ENCODE measurements at places on chromosomes 5 and 9.

- no peak for DNase-seq
Observed at GRCh38 chr9:126528915-126529314, 84.8 kb upstream of the LMX1B start.

DNA sequence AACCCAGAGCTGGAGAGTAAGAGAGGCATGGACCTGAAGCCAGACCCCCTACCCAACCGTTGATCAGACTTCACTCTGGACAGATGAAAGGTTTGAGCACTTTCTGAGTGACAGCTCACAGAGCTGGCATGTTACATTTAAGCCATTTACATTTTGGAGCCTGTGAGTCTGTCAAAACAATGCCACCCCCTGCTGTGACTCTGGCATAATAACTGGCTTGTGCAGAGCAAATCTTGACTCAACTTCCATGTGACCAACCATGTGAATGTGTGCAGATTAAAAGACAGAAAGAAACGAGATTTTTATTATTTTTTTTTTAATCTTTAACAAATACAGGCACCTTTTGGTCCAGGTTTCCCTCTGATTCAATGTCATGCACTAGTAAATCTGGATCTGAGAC, 48.5 kb downstream of the MFAP3 start:
- peak; percentile 17 for DNase-seq

DNA sequence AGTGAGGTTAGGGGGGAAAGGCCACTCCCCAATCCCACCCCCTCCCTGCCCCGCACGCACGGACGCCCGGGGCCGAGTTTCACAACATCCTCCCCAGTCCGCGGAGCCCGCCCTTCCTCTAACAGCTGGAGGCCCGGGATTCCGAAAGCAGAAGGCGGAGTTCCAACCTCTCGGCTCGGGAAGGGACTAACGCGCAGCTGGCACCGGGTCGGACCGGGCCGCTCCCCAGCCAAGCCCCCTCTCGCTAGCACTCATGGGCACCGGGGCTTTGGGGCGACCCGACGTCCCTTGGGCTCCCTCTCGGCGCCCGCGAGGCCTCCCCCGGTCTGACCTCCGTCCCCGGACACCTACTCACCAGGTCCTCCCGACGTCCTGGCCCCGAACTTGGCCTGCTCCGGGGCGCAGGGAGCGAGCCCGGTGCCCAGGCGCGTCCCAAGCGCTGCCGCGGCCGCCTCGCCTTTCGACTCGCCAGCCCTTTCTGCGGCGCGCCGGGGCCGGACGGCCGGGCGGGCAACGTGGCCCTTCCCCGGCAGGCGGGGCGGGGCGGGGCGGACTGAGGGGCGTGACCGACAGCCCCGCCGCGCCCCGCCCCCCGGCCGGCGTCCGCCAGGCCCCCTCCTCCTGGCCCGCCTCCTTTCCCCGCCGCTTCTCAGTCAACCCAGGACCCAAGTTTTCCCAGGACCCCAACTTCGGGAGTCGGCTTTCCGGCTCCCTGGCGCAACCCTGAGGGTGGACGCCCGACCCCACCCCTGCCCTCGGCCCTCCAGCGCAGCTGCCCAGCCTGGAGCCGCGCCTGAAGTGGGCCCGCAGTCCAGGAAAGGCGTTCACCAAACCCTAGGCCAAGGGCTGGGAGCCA, at the start of gene MGAT1:
Gene MGAT1, minus strand, starts transcription at position 482 of the 856 bp plus-strand sequence. CDS start 9,835 bp downstream, outside the sequence.
- peak; percentile 83 for DNase-seq

DNA sequence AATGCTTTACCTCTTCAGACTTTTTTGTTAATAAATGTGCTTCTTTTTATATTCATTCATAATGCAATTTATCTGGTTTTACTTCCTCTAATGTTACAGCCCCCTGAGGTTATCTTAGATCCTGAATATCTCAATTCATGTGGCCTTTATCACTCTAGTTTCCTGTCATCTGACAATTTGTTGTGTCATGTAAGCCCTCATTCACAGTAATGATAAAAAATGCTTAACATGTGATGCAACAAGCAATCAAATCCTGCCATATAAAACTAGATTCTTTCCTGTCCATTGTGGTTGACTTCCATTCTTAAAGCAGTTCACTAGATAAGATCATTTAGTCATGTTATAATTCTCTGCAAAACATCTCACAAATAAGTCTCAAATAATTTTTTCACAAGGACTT, 991.2 kb upstream of the ACO1 start:
- no peak for DNase-seq

DNA sequence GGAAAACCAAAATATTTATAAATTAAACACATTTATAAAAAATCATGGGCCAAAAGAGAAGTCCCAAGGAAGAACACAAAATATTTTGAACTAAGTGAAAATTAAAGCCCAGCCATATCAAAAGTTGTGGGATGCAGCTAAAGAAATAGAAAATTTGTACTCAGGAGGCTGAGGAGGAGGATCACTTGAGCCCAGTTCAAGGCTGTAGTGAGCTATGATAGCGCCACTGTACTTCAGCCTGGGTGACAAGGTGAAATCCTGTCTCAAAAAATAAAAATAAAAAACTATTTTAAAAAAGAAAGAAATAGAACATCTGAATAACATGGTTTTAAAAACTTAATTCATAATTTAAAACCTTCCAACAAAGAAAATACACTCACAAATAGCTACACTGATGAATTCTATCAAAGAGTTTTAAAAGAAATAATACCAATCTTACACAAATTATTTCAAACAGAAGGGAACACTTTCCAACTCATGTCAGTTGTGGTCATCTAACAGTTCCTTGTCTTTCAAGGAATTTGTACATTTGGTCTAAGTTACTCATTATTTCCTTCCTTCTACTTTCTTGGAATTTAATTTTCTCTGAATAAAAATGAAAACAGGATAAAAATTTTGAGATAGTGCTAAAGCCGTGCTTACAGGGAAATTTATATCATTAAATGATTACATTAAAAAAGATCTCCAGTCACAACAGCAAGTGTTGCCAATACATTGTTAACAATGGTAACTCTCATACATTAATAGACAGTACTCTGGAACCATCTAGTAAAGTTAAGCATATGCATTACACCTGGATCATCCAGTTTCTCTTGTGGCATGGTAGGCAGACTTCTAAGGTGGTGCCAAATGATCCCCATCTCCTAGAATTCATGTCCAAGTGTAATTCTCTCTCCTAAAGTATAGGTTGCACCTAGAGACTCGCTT, 17.8 kb downstream of the PTBP3 start:
- DNase-seq: no peak

- peak; percentile 23 for DNase-seq
Observed at GRCh38 chr5:31193591-31194467, at the start of gene CDH6. CDH6 (plus strand) TSS chr5:31193686; CDS start chr5:31267474, 73,788 bp downstream.

DNA sequence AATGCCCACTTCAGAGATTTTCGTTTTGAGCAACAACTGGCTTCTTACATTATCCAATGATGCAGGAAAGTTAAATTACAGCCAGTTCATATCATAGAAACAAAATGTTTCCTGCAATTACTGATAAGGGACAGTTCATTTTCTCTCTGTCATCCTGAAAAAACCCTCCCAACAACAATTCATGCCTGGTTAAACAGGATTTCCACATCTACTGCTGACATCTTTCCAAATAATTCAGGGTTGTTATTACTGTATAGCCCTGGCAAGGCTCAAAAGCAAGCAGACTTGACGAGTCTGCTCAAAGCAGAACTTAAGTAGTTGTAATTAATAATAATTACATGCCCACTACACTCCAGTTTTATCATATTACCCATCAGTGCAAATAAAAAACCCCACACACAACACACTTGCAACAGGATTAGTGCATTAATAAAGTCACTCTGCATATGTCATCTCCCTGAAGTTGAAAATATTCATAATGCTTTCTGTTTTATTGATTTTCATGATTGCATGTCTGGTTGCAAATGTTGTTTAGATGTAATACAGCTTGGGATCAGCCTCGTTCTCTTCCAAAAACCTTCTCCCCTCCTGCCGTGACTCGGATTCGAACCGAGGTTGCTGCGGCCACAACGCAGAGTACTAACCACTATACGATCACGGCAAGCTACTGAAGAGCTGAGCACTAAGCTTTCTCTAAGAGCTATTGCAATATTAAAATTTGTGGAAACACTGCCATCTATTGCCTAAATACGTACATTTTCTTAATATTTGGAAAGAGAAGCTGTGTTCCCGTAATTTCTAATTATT, 119.6 kb upstream of the NFIB start:
- peak; percentile 63 for DNase-seq

DNA sequence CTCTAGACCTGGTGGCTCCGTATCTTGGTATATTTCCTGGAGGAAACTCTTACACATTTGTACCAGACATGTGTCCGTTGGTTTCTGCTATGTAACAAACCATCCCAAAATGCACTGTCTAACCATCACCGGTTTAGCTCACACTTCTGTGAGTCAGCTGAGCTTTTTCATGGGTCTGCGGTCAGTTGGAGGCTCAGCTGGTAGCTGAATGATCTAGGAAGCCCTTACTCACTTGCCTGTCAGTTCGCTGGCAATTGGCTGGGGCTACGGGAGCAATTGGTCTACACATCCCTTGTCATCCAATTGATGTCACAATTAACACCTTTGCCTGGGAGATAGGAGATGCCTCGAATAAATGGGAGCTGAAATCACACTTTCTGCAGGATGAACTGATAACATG, 11.6 kb upstream of the WHRN start:
- peak; percentile 69 for DNase-seq

DNA sequence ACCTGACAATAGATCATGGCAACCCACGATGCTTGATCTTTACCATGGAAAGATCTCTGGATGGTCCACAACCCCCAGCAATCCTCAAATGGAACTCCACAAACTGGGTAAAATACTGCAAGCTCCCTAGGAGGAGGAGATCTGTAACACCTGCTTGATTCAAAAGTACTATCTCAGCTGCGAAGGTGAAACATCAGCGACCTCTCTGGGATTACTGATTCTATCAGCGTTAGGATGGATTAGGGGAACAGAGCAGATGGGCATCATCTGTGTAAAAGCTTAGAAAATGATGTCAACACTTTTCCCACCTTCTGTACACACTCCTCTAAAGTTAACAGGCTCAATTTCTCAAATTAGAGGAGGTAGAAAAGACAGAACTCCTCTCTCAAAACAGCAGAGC, 31.5 kb upstream of the TRPC7 start:
- no peak for DNase-seq

- peak; percentile 35 for DNase-seq
Observed at GRCh38 chr5:169173372-169173771, 127.6 kb downstream of the SLIT3 start.

DNA sequence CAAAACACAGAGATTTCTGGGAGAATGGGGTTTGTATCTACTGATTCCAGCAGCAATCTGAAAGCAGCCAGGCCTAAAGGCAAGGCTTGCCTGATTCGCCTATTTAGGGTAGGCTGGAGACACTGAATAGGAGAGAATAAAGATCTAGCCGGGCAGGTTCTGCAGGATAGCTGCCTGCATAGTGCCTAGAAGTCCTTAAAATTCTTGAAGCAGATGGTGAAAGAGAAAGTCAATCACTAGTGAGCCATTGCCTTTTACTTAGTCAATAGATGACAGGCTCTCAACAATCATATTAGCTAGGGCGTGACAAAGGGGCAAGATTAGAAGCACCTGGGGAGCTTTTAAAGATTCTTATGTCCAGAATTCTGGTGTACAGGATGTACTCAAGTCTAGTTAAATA, 522.7 kb downstream of the HTR1A start:
- no peak for DNase-seq

GRCh38 chr5:38651806-38652205, 95.4 kb upstream of the LIFR start:
- peak; percentile 55 for DNase-seq

GRCh38 chr5:1348986-1349245, 4.0 kb upstream of the CLPTM1L start:
- DNase-seq: no peak

DNA sequence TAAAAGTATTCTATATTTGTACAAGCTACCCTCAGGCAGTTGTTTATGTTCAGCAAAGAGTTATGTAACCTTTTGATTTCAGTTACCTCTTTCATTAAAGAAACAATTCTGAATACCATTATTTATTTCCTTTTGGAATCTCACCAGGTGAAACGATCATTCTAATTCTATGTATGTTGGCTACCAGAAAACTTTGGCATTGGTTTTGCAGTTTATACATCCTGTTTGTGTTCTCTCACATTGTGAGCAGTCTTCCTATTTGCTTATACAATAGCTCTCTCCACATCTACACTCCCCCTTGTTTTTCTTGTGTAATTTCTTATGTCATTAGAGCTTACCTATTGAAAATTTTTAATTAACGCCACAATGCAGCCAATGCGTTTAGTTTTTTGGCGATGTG, 276.0 kb upstream of the MPDZ start:
- DNase-seq: no peak

- peak; percentile 90 for DNase-seq
Observed at GRCh38 chr9:95143591-95144561, 173.6 kb downstream of the FANCC start.

DNA sequence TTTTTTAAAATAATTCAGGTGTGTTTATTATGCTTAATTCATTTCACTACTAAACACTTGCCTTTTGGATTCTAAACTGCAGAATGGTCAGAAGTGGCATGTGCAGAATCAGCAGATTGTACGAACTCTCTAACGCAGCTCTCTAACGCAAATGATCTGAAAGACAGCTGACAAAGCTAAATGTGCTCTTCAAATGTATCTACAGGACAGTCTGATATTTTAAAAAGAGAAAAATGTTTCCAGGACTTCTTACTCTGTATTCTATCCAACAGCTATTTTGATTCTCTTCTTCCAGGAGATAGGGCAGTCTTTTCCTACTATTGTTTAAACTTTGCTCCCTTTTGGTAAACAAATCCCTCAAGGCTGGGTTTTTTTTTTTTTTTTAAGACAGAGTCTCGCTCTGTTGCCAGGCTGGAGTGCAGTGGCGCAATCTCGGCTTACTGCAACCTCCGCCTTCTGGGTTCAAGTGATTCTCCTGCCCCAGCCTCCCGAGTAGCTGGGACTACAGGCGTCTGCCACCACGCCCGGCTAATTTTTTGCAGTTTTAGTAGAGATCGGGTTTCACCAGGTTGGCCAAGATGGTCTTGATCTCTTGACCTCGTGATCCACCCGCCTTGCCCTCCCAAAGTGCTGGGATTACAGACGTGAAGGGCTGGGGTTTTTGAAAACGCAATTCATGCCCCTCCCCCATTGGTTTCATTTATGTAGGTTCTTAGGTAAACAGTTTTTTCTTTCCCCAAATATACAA, 1.2 kb downstream of the NMRK1 start:
- DNase-seq: no peak

GRCh38 chr5:171850324-171850947, 64.8 kb downstream of the SMIM23 start:
- no peak for DNase-seq

GRCh38 chr9:37102486-37102885, 17.9 kb upstream of the ZCCHC7 start:
- no peak for DNase-seq

- DNase-seq: no peak
Observed at GRCh38 chr5:2283481-2284045, 400.8 kb upstream of the IRX4 start.

- DNase-seq: peak; percentile 95
Observed at GRCh38 chr5:74232276-74232675, 408.3 kb downstream of the ENC1 start.

GRCh38 chr5:54895816-54896341, 89.5 kb downstream of the ESM1 start:
- DNase-seq: peak; percentile 60

GRCh38 chr5:24571302-24571701, 73.5 kb downstream of the CDH10 start:
- DNase-seq: no peak

GRCh38 chr5:126339215-126339805, 83.9 kb upstream of the GRAMD2B start:
- DNase-seq: peak; percentile 71
